ENCODE measurements at places on chromosomes 5 and 9.

GRCh38 chr5:128234928-128235641, 151.5 kb downstream of the SLC12A2 start:
- DNase-seq: no peak

- no peak for DNase-seq
Observed at GRCh38 chr5:166505067-166505466, 1786.4 kb upstream of the WWC1 start.

DNA sequence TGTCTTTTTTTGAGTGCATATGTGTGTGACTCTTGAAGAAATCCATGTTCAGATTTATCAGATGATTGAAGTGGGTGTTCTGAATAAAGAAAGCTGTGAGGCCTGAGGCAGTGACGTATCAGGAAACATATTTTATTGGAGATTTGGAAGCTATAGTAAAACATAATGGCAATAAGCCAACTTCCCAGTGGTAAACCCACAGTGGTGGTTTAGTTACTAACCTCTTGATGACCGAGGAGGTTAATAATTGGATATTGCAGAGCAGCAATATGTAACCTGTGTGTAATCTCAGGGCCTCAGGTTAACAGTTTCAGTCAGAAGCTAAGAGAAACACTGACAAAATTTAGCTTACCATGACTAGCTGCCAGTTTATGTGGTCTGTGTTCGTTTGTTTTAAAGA, 6.9 kb downstream of the RGMB start:
- no peak for DNase-seq

DNA sequence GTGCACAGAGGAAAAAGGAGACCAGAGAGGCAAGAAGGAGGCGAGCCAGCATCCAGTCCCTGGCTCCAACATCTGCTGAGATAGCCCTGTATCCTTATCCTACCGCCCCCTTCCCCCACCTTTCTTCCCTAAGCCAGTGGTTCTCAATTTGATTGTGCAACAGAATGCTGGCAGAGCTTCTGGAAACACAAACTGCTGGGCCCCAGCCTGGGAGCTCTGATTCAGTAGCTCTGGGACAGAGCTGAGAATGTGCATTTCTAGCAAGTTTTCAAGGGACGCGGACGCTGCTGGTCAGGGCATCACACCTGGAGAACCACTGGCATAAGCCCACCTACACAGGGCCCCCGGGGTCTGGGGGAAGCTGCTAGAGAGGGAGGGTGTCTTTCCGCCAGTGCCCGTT, 21.1 kb downstream of the AK8 start:
- no peak for DNase-seq

- no peak for DNase-seq
Observed at GRCh38 chr5:112186401-112186990, 232.6 kb downstream of the EPB41L4A start.

GRCh38 chr5:102561894-102562760, 63.3 kb upstream of the SLCO6A1 start:
- no peak for DNase-seq

DNA sequence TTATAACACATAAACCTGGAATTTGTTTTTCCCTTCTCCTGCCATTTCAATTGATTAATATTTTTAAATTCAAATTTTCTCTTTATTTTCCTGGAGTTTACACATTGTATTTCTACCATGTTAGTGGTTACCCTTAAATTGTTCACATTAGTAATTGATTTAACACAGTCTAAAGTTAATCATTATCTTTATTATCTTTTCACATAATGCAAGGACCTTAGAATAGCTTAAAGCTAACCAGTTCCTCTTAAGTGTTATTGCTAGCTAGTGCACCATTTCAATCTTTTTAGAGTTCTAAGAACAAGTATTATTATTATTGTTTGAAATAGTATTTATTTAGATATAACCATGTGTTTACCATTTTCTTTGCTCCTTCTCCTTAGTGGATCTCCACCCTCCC, 251.2 kb upstream of the FBXL7 start:
- no peak for DNase-seq

- DNase-seq: no peak
Observed at GRCh38 chr5:354581-355378, 33.3 kb downstream of the AHRR start.

All from stimulated activated CD4-positive, alpha-beta T cell treated with anti-CD3 and anti-CD28 coated beads, Interleukin-12 subunit alpha, Interleukin-12 subunit beta, amount 100 ng/mL, for 4 hours (primary cell).